Activated CD4-positive, alpha-beta T cell treated with anti-CD3 and anti-CD28 coated beads, Interleukin-2, amount 50 U/mL, for 1 hour (primary cell): ENCODE measurements at places on chromosomes 11 and 22.

GRCh38 chr11:78415338-78415737 is 2.3 kb downstream of the GAB2 start:
- no peak for DNase-seq

DNA sequence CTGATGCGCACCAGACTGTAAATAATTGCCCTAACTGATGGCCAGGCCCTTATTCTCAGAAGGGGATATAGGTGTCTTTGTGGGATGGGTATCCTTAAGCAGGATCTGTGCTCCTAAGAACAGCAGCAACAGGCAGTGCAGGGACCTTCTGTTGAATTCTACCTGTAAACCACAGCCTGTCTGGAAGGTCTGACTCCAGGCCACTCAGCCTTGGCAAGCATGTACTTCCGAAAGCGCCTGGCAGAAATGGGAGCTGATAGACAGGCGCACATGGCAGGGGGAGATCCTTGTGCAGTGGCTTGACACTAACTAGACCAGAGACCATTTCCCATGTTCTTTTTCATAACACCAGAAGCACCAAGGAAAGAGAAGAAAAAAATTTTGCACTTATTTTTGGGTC is 59.0 kb downstream of the C22orf31 start:
- DNase-seq, result no peak

DNA sequence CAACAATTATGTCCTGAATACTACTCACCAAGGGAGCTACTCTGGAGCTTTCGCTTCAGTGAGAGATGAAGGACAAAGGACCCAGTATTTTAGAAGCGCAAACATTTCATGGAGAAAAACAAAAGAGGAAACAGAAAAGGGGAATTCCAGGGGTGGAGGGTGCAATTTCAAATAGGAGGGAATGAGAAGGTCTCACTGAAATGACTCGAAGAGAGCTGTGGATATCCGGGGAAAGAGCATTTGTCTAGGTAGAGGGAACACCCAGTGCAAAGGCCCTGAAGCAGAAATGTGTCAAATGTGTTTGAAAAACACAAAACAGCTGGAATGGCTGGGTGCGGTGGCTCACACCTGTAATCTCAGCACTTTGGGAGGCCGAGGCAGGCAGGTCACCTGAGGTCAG is 2.4 kb downstream of the RPS19BP1 start:
- no peak for DNase-seq

DNA sequence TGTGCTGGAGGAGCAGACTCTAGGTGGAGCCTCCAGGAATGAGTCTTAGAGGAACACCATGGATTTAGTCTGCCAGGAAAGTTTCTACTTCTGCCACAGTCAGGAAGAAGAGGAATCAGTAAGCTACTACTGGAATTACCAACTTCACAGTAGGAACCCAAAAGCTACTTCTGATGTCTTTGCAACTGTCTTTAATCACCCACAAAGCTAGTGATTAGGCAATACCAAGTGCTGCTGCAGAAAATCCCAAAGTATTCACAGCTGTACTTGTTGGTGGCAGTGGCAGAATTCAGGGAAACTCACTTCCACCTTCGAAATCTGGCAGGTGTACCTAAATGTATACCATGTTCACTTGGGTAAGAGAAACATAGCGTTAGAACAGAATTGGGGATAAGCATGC is 264.5 kb upstream of the SORL1-AS1 start:
- DNase-seq, result no peak

DNA sequence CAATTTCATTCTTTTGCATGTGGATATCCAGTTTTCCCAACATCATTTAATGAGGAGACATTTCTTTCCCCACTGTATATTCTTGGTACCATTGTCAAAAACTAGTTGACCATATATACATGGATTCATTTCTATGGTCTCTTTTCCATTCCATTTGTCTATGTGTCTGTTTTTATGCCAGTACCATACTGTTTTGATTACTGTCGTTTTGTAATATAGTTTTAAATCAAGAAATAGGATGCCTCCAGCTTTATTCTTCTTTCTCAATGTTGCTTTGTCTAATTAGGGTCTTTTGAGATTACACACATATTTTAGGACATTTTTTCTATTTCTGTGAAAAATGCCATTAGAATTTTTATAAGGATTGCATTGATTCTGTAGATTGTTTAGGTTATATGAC is 177.5 kb upstream of the POU2AF2 start:
- no peak for DNase-seq

GRCh38 chr11:32884770-32885384 is 7.7 kb upstream of the QSER1 start:
- DNase-seq, result no peak

DNA sequence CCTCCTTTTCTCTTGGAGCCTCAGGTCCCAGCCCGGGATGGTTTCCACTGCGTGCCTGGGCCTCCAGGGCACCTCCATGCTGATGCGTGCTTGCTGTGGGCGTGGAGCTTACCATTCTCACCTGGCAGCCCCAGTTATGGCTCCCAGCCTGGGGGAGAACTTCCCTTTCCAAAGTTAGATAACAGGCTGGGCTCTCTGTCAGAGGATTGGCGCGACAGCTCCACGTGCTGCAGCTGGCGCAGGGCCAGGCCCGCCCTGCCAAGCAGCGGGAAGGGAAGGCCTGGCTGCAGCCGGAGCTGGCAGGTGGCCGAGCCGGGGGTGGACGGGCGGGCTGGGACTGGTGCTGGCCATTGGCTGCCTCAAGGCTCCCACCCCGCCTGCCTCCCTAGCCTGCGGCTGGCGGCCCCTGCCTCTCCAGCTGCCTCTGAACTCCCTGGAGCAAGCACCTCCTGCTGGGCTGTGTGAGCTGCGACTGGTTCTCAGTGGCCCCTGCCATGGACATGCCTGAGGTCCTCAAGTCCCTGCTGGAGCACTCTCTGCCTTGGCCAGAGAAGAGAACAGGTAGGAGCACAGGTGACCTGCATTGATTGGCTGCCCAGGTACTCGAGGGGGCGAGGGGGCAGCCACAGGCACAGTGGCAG is 14.6 kb upstream of the TEF start:
- DNase-seq, result peak; percentile 10

GRCh38 chr11:112216561-112217105 is 9.6 kb upstream of the PTS start:
- no peak for DNase-seq

DNA sequence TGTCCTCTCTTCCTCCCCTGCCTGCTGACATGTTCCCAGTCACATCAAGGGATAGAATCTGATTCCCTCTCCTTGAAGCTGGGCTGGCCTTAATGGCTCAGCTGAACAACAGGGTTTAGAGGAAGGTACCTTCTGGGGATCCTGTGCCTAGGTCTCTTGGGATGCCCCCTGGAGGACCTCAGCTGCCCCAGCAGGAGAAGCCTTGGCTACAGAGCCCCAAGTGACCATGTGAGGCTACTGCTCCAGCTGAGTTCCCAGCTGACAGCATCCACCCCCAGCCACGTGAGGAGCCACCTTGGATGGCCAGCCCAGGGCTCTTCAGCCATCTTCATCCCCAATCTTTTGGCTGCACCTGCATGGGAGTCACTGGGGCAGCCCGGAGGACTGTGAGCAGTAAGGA is 1499.3 kb downstream of the TBC1D22A start:
- no peak for DNase-seq

GRCh38 chr11:111302298-111302697 is 4.0 kb downstream of the POU2AF3 start:
- DNase-seq, result no peak
